ENCODE measurements at places on chromosomes 11 and 22.

DNA sequence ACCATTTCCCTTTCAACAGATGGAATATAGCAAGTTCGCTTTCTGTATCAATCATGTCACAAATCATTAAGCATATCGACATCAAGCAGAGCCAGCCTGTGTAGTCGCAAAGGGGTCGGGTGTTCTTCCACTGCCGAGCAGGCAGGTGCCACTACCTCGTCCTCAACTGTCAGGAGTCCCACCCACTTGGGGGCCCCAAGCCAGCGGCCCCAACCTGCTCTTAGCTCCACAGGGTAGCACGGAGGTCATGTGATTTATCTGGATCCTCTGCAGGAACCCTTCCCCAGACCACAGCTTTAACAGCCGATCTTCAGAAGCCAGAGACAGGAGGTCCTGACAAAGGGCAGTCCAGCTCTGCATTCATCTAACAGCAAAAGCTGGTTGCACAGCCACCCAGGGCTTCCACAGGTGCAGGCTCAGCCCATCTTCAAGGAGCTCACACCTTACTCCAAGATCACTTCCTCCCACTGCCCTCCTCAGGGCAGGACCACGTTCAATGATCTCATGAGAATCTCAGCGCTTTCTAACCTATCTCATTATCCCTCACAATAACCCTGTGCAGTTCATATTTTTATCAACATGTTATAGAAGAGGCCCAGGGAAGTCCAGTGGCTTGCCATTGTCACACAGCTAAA is 110.2 kb downstream of the TRIM29 start:
- no peak for DNase-seq

DNA sequence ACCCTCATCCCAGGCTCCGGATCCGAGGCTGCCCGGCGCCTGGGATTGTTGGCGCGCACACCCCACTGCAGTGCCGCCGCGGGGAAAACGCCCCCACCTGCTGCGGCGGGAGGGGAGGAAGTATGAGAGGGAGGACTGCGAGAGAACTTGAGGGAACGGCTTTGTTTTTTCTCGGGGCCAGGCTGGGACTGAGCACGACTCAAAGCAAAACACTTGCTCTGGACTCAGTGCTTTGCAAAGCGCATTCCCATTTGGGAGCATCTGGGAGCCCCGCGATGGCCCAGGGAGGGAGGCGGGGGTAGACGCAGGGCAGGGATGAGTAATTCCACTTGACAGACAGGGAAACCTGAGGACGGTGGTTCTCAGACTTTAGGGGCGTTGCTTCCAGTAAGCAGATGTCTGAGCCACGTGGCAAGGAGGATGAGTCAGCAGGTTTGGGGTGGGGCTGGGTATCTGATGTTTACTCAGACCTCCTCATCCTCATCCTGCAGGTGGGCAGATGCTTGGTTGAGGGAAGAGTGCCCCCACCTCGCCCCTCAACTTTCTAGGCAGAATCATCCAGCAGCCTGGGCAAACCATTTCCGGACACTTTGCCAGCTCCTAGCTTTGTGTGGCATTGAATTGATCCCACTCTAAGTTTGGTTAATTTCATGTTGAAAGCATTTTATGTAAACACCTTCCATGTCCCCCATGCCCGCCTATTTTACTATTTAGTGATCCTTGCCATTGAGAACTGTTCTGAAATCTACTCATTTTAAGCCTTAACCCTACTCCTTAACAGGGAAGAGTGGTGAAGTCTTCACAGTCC is 1.5 kb downstream of the MIAT start:
- peak; percentile 92 for DNase-seq

- no peak for DNase-seq
Observed at GRCh38 chr22:17779286-17780115, 5.2 kb upstream of the BID start.

- no peak for DNase-seq
Observed at GRCh38 chr22:37069719-37070118, 18.2 kb downstream of the KCTD17 start.

DNA sequence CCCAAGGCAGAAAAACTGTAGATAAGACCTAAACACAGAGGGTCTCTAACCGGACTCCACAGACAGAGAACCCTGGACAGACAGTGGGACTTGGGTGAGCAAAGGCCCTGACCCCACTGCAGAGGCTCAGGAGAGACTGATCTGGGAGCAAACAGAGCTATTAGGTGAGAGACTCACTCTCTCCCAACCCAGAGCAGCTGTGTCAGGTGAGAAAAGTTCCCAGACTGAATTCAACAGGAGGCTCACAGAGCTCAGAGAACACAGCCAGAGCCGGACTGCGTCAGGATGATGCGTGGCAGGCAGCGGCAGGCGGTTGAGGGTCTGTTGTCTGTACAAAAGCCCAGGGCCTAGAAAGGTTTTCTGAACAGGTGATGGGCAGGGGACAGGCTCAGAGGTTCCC is 5.5 kb downstream of the RFPL2 start:
- DNase-seq = no peak

DNA sequence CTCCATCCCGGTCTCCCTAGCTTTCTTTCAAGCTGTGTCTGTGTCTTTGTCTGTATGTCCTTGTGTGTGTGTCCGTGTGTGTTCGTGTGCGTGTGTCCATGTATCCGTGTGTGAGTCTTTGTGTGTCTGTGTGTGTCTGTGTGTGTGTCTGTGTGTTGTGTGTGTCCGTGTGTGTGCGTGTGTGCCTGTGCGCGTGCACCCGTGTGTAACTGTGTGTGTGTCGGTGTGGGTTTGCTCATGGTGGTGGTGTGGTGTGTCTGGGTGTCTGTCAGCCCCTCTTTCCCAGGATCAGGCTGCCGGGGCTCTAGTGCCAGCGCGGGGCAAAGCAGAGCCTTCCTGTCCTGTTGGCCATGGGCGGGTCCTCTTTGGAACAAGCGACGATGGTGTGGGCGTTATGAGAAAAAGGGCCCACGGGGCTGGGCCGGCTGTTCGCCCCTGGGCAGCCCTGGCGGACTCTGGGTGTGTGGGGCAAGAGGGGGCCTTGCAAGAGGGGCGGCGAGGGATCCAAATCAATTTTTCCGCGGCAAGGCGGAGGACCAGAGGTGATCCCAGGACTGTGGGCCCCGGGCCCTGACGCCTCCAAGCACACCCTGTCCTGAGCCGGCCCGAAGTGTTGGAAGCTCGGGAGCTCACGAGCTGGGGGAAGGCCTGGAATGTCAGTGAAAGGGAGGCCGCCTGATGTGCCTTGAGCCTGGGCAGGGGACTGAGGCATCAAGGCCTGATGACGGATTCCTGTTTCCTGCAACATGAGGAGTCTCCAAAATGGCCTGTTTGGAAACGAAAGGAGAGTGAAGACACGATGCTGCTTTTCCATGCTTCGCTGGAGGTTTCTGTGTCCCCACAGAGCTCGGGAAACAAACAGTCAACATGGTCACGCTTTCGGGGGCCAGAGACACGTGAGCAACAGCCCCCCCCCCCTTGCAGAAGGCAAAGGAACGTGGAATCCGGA is 3929.2 kb upstream of the OR11H1 start:
- no peak for DNase-seq

- no peak for DNase-seq
Observed at GRCh38 chr11:100585728-100586127, 101.4 kb upstream of the ARHGAP42 start.

DNA sequence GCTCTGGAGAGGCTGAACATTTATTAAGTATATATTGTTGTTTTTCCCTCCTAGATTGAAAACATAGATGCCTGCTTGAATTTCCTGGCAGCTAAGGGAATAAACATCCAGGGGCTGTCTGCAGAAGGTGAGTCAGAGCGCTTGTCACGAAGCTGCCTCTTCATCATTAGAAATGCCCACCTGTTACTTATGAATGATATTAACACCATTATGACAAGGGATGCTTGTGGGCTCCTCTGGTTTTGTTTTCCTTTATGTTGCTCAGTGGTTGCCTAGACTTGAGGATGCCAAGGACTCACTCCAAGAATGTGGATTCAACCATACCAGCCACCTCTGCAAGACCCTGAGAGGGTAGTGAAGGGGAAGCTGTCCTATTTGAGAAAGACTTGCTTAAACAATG is 156.2 kb downstream of the NAV2 start:
- DNase-seq = no peak

DNA sequence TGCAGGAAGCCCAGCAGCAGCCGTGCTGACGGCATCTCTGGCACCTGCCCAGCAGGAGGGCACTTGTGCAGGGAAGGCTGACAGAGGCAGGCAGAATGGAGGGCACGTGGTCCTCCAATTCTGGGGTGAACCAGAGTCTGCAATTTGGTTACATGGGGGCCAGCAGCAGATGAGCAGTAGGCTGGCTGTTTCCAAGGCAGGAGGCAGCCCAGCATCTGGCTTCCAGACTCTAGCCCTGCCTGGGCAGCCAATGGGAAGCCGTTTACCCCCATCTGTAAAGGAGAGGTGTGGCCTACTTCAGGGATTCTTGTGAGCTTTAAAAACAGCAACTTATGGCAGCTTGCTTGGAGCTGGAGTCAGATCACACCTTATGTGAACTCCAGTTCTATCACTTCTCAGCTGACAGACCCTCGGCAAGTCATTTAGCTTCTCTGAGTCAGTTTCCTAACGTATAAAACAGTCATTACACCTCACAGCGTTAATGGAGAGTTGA is 27.9 kb upstream of the RASL10A start:
- no peak for DNase-seq

GRCh38 chr11:40952479-40952878 is 507.0 kb downstream of the LRRC4C start:
- DNase-seq = no peak

DNA sequence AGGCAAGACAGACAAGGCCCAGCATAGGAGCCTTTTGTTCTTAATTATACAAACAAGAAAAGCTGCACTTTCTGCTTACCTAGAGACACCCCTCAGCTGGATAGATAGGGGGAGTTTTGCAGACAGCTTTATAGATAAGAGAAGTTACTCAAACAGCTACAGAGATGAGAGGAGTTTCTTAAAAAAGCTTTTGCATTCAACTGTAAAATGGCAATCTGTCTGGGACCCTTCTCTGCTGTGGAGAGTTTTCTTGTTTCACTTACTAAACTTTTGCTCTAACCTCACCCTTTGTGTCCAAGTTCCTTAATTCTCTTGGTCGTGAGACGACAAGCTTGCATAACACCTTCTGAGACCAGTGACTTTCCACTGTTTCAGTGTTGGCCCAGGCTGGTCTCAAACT is 103.8 kb upstream of the CHORDC1 start:
- DNase-seq = no peak

DNA sequence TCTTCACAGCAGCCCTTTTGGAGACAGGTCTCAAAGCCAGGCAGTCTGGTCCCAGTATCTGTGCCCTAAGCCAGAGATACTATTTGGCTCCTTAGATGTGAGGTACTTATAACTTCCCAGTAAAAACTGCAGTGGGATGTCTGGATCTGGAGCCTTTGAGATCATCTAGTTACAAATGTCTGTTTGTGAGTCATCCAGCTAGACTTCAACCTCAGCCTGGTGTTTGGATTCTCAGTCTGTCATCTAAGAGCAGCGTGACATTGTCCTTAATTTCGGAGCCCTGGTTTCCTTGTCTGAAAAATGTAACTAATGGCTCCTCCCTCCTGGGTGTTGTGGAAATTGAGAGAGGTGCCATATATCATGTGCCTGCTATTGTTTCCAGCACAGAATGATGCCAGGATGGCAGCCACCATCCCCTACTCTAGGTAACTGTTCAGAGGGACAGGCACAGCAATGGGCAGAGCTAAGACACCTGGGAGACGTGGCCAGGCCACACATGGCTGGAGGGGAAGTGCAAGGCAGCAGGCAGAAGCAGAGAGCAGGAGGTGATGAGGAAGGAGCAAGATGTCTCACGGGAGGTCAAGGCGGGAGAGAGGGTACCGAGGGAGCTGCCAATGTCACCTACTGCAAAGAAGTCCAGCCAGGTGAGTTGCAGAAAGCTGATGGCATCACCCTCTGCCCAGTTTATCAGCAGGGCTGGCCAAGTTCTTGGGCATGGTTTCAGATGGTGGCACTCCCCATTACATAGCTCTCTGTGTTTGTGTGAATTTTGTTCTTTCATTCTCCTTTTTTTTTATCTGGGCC is 20.6 kb upstream of the ST3GAL4 start:
- DNase-seq = peak; percentile 88

DNA sequence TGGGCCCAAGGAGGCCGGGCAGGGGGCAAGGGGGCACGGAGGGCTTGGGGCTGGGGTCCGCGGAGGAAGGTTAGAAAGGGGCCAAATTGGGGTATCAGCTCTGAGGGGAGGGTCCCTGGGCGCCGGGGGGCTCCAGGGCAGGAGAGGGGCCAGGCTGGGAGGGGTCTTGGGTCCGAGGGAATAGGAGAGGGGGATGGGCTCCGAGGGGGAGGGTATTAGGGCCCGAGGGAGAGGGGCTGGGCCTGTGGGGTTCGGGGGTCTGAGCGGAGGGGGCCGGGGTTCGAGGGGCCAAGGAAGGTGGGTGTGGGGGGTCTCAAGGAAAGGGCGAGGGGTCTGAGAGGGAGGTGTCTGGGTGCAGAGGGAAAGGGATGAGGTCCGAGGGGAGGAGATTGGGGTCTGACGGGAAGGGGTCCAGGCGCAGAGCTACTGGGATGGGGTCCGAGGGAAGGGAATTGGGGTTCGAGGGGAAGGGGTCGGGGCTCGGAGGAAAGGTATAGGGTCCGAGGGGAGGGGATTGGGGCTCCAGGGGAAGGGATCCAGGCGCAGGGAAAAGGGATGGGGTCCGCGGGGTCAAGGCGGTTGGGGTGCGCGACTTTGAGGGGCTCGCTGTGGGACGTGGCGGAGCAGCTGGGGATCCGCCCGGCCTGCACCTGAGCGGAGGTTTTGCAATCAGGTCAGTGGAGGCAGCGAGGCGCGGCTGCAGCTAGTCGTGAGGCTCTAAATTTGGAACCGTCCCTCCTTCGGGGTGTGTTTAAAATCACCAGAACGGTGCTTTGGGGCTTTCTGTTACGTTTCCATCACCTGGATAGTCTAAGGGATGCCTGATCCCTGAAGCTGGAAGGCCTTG is 728 bp downstream of the CTTN start:
- no peak for DNase-seq

- no peak for DNase-seq
Observed at GRCh38 chr11:111461460-111462235, 50.5 kb downstream of the BTG4 start.

DNA sequence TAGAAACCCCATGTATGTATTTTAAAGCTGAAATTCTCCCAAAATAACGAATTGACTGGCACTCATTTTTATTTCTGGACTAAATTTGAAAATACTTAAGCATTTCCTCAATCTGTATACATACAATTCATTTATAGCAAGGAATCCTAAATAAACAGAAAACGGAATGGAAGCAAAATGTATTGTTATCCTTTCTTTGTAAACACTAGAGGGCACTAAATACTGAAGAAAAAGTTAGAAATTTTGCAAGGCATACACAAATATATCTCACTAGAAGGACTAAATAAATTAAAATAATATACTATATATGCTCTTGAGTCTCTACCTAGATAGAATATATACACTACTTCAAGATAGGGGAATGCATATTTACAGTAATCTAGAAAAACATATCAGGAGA is 23.1 kb upstream of the ANO5 start:
- no peak for DNase-seq

DNA sequence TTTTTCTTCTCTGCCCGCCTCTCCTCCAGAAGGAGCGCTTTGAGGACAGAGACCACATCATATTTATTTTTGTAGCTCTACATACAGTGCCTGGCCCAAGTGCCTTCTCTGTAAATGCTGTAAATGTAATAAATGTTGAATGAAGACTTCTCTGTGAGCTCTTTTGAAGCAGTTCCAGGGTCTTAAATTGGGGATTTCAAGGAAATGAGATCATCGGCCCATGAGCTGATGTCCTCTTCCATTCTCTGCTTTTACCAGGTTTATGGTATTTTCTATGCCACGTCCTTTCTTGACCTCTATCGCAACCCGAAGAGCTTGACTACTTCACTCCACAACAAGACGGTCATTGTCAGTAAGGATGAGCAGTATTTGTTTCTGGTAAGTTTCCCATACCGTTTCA is 165.7 kb upstream of the SORL1-AS1 start:
- DNase-seq = no peak

GRCh38 chr11:119340335-119341221 is at the start of gene C1QTNF5:
Gene C1QTNF5 (minus strand): TSS chr11:119340883. CDS start chr11:119340397, 486 bp downstream.
- peak; percentile 74 for DNase-seq

- no peak for DNase-seq
Observed at GRCh38 chr11:122861631-122862030, 20.9 kb upstream of the JHY start.

Measured in mesenchymal stem cell (in vitro differentiated cells and primary cell).